ENCODE measurements at places on chromosomes 16 and 17. TPM values are rescaled to one million over a fixed set of nuclear protein-coding genes. Genes with fewer than 3 reads are reported as not detected.
A peak's percentile ranks its signal among the peaks of the same experiment; 100 is the strongest.

Gene NPB
- total RNA-seq, result 0.51 TPM

Gene BLMH
- 27.5 TPM for total RNA-seq

Gene ATXN7L3
- total RNA-seq, result 33.6 TPM

Gene TVP23B
- total RNA-seq, result 79.9 TPM

DNA sequence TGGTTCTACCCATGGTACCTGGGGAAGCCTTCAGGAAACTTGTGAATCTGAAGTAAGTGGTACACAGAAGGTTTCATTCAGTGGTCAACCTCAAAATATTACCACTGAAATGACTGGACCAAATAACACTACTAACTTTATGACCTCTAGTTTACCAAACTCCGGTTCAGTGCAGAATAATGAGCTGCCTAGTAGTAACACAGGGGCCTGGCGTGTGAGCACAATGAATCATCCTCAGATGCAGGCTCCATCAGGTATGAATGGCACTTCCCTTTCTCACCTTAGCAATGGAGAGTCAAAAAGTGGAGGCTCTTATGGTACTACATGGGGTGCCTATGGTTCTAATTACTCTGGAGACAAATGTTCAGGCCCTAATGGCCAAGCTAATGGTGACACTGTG lies 55.9 kb upstream of the SLC5A11 start:
- H3K36me3 ChIP-seq, result peaks cover 18% of the 10 kb centered on the region
- H3K27me3 ChIP-seq, result no peaks in the 10 kb centered on the region
- no peak overlapping the region for H3K27ac ChIP-seq
- no peak overlapping the region for H3K4me3 ChIP-seq

DNA sequence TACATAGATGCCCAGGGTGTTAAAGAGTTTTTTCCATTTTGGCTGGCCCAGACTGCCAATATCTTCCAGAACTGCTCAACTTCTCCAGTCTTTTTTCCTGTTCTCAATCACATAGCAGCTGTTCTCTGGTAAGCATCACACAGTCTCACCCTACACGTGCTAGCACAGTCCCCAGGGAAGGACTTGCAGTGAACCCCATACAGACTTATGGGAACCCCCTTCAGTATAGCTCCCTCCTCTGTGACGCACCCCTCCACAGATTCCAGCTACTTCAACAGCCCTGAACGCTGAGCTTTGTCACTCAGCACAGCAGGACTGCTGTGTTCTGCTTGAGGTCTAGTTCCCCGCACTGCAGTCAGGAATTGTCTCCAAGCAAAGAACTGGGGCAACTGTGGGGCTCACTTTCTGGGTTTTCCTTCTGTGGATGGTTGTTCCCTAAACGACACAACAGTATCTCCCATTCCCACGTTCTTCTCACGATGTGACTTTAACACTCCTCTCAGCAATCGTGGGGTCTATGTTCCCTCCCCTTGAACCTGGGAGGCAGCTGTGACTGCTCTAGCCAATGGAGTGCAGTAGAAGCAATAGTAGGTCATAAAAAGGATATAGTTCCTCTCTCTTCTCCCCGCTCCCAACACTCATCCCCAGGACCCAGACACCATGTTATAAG lies 3.6 kb downstream of the MMP28 start:
- H3K36me3 ChIP-seq, result no peaks in the 10 kb centered on the region
- H3K27me3 ChIP-seq, result peaks cover 41% of the 10 kb centered on the region
- H3K27ac ChIP-seq, result no peak overlapping the region
- no peak for DNase-seq
- H3K4me1 ChIP-seq, result peaks cover 15% of the 10 kb centered on the region

DNA sequence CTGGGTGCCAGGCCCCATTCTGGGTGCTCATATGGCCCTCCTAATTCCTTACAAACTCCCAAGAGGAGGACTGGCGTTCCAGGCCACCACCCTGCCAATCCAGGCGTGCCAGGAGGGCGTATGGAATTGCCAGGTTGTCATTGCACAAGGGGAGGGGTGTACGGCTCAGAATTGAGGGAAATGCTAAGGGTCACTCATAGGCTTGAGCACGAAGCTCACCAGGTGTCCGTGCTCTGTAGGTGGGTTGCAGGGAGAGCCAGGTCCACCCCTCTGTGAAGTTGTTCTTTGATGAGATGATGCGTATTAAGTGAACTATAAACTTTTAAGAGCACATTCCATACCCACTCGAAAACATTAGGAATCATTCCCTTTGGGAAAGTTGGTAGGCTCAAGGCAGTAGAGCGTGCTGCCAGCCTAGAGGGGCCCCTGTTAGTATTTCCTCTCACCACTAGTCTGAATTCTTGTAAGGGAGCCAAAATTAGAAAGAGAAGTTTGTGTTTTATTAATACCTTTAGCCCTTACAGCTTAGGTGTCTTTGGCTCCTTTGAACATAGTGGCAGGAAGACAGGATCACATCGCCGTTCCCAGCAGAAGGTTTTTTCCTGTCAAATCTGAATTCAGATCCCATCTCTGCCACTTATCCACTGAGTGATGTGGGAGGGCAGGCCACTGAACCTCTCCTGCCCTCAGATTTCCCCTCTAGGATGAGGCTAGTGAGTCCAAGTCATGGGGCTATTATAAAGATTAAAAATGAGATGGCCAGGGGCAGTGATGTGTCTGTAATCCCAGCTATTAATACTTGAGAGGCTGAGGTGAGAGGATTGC lies 38.7 kb upstream of the NFAT5 start:
- peaks cover 9% of the 10 kb centered on the region for H3K4me1 ChIP-seq
- no peak for DNase-seq
- H3K4me3 ChIP-seq, result no peak overlapping the region
- H3K27ac ChIP-seq, result no peak overlapping the region

DNA sequence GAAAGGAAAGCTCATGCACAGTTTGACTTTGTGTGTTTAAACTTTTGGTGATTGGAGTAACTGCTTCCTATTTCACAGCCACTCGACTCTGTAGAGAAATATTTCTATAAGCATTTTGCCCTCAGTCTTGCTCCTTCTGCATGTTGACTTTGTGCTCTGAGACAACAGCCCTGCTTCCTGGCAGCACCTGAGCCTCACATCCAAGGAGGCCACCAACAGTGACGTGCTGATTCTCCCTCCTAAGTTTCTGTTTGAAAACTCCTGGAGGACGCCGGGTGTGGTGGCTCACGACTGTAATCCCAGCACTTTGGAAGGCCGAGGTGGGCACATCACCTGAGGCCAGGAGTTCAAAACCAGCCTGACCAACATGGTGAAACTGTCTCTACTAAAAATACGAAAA lies 23.9 kb upstream of the WSB1 start:
- H3K27ac ChIP-seq, result no peak overlapping the region
- no peaks in the 10 kb centered on the region for H3K4me1 ChIP-seq
- no peak for DNase-seq
- H3K4me3 ChIP-seq, result no peak overlapping the region
- H3K36me3 ChIP-seq, result no peaks in the 10 kb centered on the region

GRCh38 chr16:74725651-74726455 lies 25.2 kb upstream of the MLKL start:
- H3K4me1 ChIP-seq, result no peaks in the 10 kb centered on the region
- no peaks in the 10 kb centered on the region for H3K36me3 ChIP-seq
- H3K4me3 ChIP-seq, result no peak overlapping the region

DNA sequence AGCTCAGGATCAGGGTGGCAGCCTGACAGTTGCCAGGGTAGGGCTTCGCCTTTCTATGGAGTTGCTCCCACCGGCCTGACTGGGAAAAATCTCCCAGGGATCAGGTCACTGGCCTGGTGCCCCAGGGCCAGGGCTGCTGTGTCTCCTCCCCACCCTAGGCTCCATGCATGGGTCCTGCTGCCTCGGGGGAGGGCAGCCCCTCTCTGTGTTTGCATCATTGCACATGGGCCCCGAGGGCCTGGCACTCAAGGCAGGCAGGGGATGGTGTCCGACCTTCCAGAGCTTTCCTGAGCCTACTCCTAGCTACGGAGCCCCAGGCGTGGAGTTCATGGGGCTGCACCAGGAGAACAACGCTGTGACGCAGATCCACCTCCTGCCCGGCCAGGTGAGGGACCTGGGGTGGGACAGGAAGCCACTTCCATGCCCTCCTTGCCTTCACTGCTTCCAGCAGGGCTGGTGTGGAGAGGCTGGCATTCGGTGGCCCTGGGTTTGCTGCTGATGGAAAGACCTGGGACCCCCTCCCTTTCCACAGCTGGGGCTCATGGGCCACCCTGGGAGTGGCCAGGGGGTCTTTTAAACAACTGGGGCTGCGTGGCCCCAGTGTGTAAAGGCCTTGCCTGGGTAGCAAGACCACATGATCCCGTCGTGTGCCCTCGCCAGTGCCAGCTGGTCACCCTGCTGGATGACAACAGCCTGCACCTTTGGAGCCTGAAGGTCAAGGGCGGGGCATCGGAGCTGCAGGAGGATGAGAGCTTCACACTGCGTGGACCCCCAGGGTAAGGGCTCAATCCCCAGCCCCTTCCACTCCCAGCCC lies 29.5 kb upstream of the MYO15B start:
- no peak for DNase-seq
- H3K27ac ChIP-seq, result no peak overlapping the region
- H3K4me3 ChIP-seq, result no peak overlapping the region
- H3K4me1 ChIP-seq, result no peaks in the 10 kb centered on the region

DNA sequence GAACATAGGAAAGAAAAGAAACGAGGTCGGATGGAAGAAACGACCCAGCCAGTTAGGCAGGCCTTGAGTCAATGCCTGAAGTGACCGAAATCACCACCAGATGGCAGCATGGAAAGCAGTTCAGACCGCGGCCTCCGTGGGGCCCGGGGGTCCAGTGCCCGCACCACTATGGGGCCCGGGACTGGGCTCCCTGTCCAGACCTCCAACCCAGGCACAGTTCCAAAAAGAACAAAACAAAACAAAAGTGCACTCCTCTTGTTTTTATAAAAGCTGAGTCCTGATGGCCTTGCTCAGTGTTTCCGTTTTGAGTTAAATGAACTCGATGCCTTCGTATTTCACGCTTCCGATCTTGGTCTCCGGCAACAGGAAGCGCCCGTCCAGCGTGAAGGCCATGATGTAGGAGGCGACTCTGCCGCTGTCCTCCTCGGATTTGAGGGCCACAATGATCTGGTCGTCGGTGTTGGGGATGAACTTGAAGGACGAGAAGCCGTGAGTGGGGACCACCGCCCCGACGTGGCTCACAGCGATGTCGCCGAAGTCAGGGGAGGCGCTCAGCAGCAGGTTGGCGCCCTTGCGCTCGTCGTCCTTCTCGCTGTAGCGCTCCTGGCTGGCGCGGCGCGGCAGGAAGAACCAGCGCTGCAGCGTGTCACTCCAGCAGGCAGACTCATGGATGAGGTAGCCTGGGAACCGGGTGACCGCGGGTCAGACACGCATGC lies 13.7 kb upstream of the LGALS3BP start:
- peaks cover 27% of the 10 kb centered on the region for H3K36me3 ChIP-seq
- H3K4me1 ChIP-seq, result no peaks in the 10 kb centered on the region
- H3K4me3 ChIP-seq, result no peak overlapping the region
- no peak overlapping the region for H3K27ac ChIP-seq

GRCh38 chr17:49383060-49383459 lies 21.0 kb upstream of the ZNF652 start:
- H3K36me3 ChIP-seq, result no peaks in the 10 kb centered on the region
- no peaks in the 10 kb centered on the region for H3K27me3 ChIP-seq
- H3K4me1 ChIP-seq, result no peaks in the 10 kb centered on the region
- no peak overlapping the region for H3K27ac ChIP-seq
- H3K4me3 ChIP-seq, result no peak overlapping the region

GRCh38 chr16:52283584-52284375 lies 263.2 kb downstream of the TOX3 start:
- DNase-seq, result no peak
- H3K4me3 ChIP-seq, result no peak overlapping the region
- no peak overlapping the region for H3K27ac ChIP-seq
- no peaks in the 10 kb centered on the region for H3K36me3 ChIP-seq
- no peaks in the 10 kb centered on the region for H3K27me3 ChIP-seq

DNA sequence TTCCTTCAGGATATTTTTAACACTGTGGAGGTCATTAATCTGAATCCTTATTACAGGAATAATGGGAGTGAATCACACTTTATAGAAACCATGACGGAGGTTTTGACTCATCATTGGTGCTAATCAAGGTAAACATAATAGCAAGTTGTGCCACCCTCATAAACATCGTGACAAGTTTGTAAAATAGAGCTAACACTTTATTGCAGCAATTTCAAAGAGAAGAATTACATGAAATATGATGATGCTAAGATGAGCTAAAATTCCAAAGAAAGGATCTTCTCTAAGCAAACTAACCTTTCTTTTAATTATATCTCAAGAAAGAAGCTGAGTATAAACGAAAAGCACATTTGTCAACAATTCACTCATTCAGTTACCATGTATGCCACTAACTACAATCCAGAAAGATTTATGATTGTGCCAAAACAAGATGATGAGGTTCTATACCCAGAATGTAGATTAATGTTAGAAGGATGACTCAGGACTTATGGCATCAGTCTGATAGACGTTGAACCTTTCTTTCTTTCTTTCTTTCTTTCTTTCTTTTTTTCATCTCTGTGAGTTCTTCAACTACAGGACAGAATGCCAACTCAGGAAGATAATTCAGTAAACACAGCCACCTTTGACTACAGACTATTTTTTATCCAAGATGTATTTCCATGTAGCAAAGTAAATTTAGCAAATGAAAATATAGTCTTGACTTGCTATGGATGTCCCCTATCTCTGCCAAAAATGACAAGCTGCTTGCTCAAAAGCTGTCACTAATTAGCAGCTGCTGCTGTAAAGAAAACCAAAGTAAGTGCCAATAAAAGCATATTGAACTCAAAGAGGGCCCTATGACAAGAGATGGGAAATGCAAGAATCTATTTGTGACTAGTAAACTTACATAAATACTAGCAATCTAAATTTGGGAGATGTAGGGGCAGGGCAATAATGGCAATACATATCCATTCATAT lies 23.3 kb downstream of the STAT5B start:
- no peak for DNase-seq
- no peak overlapping the region for H3K4me3 ChIP-seq
- H3K4me1 ChIP-seq, result peaks cover 15% of the 10 kb centered on the region
- no peak overlapping the region for H3K27ac ChIP-seq
- no peaks in the 10 kb centered on the region for H3K27me3 ChIP-seq
- no peaks in the 10 kb centered on the region for H3K36me3 ChIP-seq

GRCh38 chr16:84220851-84221250 lies 19.0 kb downstream of the KCNG4 start:
- H3K4me1 ChIP-seq, result no peaks in the 10 kb centered on the region
- DNase-seq, result no peak
- H3K27me3 ChIP-seq, result peaks cover 3% of the 10 kb centered on the region
- no peaks in the 10 kb centered on the region for H3K36me3 ChIP-seq

GRCh38 chr16:81873843-81874752 lies 95.0 kb downstream of the PLCG2 start:
- H3K4me3 ChIP-seq, result no peak overlapping the region
- no peaks in the 10 kb centered on the region for H3K4me1 ChIP-seq
- DNase-seq, result peak; percentile 20

DNA sequence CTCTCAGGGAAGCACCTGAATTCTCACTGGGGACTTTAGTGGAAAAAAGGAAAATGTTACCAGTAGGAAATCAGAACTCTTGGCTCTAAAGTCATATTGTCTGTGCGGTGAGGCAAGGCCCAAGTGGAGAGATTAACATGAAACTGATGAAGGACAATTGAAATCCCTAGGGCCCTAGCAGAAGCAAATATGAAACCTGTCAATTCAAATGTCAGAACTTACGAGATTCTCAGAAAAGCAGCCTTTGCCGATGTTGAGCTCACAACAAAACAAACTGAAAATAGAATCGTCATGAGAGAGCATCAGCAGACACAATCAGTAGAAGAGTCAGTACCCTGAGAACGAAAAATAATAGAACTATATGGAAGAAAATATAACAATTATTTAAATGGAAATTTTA lies 108.8 kb downstream of the ELAC2 start:
- no peak overlapping the region for H3K4me3 ChIP-seq
- H3K36me3 ChIP-seq, result no peaks in the 10 kb centered on the region
- DNase-seq, result no peak
- H3K4me1 ChIP-seq, result no peaks in the 10 kb centered on the region
- no peaks in the 10 kb centered on the region for H3K27me3 ChIP-seq

All from fibroblast of lung (primary cell).